ENCODE measurements at places on chromosomes 7 and 10. TPM values are rescaled to one million over a fixed set of nuclear protein-coding genes. Genes with fewer than 3 reads are reported as not detected.

DNA sequence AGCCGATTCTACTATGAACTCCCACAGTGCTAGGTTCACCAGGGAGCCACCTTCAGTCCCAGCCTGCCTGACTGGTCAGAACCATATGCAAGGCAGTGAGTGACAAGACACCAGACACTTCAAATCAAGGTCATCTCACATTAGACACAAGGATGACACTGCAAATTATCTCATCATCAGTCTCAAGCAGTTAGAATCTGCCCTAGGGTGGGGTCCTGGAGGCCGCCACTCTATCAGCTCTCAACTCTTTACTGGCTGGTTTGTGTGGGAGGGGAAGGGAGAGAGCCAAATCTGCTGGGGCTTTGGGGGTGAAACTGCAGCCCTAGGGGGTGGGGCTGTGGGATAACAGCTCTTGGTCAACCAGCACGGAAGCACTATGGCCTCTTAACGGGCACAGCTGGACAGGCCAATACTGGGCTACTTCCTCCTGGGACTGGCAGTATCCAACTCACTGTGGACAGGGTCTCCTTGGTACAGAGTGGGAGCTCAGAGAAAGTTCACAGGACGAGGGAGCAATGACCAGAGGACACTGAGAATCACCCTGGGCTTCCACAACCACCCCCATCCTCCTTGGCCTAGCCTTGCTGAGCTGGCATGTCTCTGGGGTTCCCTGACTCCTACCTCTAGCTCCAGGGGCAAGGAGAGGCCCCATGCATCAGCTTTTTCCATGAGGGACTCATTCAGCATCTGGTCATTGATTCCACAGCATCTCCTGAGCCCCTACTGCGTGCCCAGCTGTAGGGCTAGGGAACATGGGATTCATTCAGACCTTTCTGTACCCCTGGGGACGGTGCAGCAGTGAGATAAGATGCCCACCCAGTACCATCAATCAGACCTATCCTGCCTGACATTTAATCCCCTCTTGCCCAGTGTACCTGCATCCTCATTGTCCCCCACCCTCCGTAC is 5.4 kb downstream of the GPRIN2 start:
- peak; percentile 93 for DNase-seq

- peak; percentile 83 for DNase-seq
Observed at GRCh38 chr7:143417734-143418383, 9.2 kb upstream of the EPHA1 start.

GRCh38 chr7:41738336-41738735 is 35.4 kb upstream of the INHBA start:
- DNase-seq: no peak

Gene SLC26A3
- not detected for total RNA-seq

Gene IRF5
- total RNA-seq: under 0.01 TPM

Gene UCN3
- total RNA-seq: not detected

Measured in osteoblast (primary cell).